Central memory CD4-positive, alpha-beta T cell (primary cell): ENCODE measurements at places on chromosomes 16 and 17.

- DNase-seq, result no peak
Observed at GRCh38 chr17:62888148-62888547, 77.9 kb upstream of the TANC2 start.

DNA sequence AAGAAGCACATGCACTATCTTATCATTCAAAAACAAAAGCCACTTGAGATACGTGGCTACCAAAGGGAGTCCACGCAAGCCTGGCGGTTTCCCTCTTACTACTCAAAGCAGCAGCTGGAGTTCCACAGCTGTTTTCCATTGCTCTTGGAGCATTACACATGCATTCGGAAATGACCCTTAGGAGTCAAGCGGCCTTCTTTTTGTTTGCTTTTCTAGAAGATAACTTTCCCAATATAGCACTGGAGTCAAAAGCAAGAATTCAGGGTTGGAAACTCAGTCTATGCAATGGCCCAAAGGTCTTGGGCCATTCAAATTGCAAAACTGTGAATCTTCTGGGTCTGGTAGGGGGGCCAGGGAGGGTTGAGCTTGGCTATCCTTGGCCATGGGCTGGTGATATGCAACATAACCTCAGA, 97.8 kb upstream of the MAF start:
- DNase-seq, result no peak

GRCh38 chr17:72553051-72553755, 432.4 kb downstream of the SOX9 start:
- no peak for DNase-seq

- DNase-seq, result no peak
Observed at GRCh38 chr17:34909040-34909439, 52.2 kb downstream of the CCT6B start.

GRCh38 chr17:4500191-4500571, 1.5 kb downstream of the SPNS2 start:
- DNase-seq, result no peak

- no peak for DNase-seq
Observed at GRCh38 chr17:82241926-82242697, 13.3 kb downstream of the SLC16A3 start.

DNA sequence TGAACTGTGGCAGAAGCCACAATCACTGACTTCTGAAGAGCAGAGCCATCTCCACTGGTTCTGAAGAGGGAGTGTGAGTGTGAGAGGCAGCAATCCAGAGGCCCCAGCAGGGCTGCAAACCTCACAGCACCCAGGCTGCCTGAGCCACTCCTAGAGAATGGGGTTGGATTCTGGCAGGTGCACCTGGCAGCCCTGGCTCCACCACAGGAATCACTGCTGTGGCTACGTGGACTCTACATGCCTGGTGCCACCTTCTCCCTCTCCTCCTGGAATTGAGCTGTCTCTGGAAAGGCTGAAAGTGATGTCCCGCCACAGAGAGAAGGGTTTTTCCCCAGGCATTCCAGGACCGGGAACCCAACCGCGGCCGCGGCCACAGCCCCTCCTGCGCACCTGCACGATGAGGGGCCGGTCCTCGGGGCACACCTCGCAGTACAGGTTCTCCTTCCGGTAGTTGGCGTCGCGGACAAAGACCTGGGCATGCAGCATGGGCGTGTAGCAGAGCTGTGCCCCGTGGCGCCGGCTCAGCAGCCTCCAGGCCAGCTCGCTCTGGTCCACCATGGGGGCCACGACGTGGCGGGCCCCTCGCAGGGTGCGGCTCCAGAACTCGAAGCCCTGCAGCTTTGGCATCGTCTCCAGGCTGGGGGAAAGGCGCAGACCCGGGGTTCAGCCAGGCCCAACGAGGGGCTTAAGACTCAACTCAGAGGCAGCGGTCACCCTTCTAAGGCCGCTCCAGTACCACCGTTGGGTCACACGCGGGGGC, 991 bp downstream of the DUS1L start:
- DNase-seq, result no peak

- peak; percentile 51 for DNase-seq
Observed at GRCh38 chr16:4624827-4625559, 367 bp downstream of the MGRN1 start.

- DNase-seq, result no peak
Observed at GRCh38 chr16:11098601-11099390, 154.4 kb downstream of the CLEC16A start.

GRCh38 chr16:83533193-83533592, 274.6 kb upstream of the HSBP1 start:
- DNase-seq, result no peak

DNA sequence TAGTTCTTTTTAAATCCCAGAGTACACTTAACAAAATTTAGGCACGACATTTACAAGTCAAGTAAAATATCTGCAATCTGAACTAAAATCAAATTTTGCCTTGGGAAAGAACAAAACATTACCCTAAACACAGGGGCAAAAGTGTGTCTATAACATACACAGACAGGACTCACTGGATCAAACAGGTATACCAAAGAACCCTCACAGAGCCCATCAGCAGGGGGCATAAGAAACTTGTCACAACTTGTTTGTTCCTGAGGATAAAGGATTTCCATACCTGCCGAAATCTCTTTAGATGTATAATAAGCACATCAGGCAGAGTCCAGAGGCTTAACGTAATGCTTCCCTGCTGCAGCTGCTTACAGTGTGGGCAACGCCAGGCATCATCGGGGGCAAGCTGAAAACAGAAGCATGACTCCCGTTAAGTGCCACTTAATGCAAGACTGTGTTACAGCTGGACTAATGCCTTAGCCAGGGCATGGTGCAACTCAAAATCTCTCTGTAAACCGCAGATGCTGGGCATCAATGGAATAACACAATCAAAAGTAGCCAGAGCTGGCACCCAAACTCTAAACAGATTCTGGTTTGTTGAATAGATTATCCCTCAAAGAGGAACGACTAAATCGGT, 67.0 kb downstream of the USP31 start:
- DNase-seq, result no peak

- peak; percentile 62 for DNase-seq
Observed at GRCh38 chr17:8745586-8746500, 1.2 kb upstream of the CCDC42 start.

GRCh38 chr17:76492123-76492988, 8.9 kb downstream of the RHBDF2 start:
- no peak for DNase-seq

DNA sequence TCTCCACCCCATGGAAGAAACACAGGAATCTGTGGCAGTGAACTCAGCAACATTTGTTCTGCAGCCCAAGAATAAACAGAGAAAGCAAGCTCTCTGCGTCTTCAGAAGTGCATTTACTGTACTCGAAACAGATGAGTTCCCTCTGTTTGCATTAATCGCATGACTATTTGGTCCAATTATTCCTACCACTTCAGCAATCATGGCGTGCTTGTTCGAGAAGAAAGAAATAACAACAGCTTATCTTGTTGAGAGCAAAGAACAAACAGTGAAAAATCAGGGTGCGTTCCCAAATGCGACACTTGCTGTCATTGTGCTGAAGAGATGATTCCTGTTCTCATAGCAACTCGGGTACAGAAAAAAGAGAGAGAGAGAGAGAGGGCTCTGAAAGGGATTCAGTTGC, 445.3 kb upstream of the MAF start:
- DNase-seq, result no peak

DNA sequence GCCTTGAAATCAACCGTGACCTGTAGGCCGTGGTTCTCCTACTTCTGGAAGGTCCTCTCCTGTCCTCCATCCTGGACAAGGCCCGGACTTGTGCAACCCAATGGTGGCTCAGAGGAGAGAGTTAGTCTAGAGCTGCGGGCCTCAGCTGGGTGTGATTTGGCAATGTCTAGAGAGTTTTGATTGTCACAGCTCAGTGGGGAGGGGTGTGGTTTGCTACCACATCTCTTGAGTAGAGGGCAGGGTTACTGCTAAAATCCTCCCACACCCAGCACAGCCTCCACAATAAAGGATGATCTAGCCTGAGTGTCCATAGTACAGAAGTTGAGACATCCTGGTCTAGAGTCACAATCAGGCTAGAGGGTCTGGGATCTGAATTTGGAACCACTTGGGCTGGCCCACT, 40.3 kb downstream of the MYH13 start:
- DNase-seq, result no peak

GRCh38 chr16:71413341-71413740, 28.5 kb downstream of the TLE7 start:
- DNase-seq, result no peak

GRCh38 chr16:76882105-76882504, 308.9 kb upstream of the MON1B start:
- no peak for DNase-seq
